ENCODE measurements at places on chromosomes 13 and 19.

DNA sequence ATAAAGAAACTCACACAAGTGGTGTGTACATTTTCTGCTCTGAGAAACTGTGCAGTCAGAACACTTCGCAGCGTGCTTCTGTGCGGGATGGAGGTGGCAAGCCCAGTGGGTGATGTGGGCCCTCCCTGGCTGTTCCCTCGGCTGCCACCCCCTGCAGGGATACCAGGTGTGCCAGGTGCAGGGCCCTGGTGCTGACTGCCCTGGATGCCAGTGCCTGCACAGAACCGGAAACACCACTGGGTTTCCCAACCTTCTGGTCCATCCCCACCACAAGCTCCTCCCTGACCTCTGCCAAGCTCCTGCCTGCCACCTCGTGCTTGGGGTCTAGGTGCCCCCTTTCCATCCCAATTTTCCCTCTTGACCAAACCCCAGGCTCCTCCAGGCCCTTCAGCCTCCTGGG lies 81.9 kb upstream of the MCF2L start:
- no peak for DNase-seq

- DNase-seq = no peak
These were observed 8.9 kb upstream of the ZNF507 start for GRCh38 chr19:32336259-32337083.

DNA sequence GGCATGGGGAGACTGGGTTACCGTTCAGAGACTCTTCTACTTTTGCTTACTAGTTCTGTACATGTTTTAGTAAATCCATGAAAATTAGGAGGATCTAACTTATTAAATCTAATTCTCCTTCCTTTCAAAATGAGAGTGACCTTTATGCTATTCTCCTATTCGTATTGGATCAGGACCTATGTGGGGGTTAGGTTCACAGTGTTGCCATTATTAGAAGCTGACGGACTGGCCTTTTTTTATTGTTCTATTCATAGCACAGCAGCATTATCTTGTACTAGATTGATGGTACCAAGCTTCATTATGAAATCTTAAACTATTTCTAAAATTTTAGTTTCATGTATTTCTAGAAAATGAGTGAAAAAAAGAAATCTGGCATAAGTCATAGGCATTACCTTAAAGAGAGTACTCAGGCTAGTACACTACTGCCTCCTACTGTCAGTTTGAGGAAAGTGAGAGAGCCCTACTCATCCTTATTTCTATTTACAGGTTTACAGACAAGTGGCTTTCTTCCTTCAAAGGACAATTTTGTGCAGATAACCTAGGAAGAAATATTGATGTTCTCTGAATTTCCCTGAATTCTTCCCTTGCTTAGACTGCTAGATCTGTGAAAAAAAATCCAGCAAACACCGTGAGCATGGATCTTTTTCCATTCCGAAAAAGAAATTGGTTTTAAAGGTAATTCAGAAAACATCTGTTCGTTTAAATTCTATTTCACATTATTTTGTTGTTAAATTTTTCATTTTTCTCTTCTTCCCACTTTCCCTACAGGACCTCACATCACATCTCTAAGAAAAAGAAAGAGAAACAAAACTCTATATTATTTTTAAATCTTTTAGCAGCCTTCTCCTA lies 485.5 kb downstream of the DIAPH3 start:
- no peak for DNase-seq

DNA sequence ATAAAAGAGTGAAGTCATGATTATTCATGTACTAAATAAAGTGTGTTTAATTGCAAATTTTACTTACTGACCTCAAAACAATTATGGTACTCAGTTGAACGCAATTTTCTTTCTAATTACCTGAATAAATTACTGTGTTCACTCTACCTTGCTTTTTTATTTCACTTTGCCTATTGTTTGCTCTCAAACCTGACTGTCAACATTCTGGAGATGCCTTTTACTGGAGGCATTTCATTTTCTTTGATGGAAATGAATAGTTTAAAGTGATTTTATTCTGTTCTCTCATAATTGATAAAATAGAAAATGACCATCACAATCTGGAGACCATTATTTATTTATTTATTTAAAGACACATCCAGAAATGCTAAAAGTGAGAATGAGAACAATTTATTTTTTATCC lies 811.5 kb upstream of the ATXN8OS start:
- DNase-seq = no peak

DNA sequence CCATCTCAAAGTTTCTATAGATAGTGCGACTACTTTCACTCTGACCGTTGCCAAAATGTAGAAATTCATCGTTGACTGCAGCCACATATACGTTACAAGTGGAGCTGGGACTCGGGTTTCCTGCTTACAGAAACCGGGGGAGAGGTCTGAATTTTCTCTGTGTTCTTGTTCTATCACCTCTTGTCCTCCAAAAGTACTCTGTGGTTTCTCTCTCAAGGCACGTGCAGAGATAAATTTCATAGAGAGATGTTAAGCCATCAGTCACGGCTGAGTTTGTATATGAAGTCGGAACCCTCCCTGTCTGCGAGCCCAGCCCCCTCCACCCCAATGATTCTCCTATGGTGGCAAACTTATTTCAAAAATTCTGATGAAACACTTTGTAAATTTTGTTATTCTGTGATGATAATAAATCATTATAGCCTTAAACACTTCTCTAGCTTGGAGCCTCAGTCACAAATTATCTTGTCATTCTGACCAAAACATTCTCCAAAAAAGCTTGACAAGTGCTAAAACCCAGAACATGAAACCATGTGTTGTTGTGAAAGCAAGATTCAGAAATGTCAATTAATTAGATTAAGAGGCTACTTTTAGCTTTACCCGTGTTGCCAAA lies 87.5 kb downstream of the TSHZ3 start:
- DNase-seq = no peak

DNA sequence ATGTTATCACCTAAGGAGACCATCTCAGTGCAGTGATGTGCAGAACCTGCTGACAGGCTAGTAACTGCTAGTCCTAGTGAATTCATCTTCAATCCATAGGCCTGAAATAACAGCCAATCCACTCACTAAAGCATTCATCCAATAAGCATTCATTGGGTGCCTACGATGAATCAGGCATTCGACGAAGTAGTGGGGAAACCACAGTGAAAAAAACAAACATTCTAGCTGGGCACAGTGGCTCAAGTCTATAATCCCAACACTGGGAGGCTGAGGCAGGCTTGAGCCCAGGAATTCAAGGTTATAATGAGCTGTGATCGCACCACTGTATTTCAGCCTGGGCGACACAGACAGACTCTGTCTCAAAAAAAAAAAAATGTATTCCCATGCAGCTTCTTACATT lies 135.6 kb downstream of the RNF17 start:
- no peak for DNase-seq

DNA sequence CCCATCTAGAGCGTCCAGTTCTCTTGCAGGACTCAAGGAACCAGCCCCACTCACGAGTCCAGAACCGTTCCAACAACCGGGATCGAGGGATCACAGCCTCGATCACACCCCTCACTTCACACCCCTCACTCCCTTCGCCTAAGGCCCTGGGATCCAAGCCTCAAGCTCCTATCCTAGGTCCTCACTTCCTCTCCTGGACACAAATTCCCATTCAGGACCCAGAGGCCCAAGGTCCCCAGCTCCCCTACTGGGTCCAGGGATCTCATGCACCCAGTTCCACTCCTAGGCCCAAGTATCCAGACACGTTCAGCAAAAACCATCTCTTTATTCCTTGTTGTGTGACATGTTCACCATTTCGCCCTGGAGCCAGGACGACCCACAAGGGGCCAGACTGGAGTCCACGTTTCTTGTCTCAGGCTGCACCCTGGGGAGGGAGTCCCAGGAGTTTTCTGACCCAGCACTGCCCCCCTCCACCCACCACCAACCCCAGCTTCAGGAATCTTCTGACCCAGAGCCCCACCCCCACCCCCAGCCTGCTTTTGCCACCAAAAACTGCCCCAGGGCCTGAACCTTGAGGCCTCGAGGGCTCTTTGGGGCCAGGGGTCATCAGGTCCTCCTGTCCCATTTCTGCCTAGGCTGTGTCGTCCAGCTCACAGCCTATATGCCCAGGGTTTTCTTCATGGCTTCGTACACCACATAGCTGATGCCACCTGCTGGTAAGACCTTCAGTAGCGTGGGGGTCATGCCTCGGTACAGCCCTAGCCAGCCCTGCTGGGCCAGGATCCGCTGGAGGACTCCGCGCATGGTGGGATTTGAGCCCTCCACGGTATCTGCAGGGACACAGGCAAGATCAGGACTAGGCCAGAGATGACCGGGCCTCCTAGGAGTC lies 1.4 kb upstream of the KHSRP start:
- no peak for DNase-seq

- peak; percentile 92 for DNase-seq
These were observed 1.2 kb upstream of the ING1 start for GRCh38 chr13:110712081-110712848.

DNA sequence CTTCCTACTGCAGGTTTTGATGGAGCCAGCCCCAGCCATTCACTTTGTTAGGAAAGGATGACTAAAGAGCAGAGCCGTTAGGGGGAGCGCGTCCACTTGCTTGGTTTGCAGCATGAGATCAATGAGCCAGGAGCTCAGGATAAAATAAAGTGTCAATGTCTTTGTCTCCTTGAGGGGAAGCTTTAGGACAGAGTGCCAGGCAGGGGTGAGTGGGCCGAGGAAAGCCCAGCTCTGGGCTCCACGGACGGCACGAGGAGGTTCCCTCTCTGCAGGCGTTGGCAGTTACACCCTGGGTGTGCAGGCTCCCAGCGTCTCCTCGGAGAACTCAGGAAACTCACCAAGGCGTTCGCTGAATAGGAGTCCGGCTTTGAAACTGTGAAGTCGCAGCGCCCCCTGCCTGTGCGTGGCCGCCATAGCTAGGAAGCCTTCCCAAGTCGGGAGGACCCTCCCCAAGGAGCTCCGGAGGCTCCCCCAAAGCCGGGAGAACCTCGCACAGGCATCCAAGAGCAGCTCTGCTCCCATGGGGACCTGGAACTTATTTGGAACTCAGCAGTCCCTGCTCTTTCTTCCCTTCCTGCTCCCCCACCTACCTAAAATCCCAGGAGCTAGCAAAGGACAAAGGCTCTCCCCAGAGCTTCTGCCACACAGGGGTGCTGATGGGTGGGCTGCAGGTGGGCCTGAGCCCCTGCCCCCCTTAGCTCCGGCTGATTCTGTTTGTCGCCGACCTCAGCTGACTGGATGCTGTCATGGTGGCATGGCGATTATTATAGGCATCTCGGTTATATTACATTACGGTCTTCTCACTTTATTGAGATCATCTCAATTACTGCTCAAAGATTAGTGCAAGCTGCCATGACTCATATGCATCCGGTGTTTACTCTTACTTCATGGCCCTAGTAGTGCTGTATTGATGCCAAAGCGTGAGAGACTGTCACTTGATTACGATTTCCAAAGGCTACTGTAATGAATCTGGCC lies 34.4 kb downstream of the GSX1 start:
- peak; percentile 93 for DNase-seq

DNA sequence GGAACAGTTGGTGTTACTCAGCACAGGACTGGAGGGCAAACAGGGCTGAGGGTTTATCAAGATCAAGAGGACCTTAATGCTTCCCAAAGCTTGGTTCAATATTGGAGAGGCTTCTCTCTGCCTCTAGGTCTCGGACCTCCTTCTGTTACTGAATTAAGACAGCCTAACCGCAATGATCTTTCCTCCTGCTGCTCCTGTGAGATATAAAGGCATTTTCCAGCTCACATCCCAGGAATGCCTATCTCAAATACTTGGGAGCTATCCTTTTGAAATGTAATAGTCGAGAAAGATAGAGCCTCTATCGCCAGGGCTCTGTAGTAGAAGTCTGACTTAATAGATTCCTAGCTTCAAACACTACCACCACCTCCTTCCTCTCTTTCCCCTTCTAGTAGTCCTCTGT lies 1475.0 kb downstream of the SLITRK1 start:
- DNase-seq = no peak

GRCh38 chr13:30465343-30465592 lies 468 bp downstream of the HMGB1 start:
- no peak for DNase-seq

DNA sequence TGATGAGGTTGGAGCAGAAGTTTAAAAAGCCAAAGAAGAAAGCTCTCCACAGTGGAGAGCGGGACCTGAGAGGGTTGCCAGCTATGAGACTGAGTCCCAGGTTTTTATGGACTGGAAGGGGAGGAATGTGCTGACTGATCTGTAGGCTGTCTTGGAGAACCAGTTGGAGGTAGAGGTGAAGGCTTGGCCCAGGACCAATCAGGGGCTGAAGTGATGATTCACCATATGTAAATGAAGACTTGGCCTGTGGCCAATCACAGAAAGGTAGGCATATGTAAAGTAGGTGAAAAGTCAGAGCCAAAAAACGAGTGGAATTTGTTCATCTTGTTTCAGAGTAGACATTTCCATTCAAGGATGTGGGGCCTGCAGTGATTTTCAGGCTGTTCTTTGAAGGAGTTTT lies 17.5 kb upstream of the KBTBD6 start:
- DNase-seq = no peak

- peak; percentile 65 for DNase-seq
These were observed 70.5 kb downstream of the GADD45B start for GRCh38 chr19:2546128-2547032.

GRCh38 chr13:93915269-93915809 lies 564.1 kb downstream of the DCT start:
- no peak for DNase-seq

DNA sequence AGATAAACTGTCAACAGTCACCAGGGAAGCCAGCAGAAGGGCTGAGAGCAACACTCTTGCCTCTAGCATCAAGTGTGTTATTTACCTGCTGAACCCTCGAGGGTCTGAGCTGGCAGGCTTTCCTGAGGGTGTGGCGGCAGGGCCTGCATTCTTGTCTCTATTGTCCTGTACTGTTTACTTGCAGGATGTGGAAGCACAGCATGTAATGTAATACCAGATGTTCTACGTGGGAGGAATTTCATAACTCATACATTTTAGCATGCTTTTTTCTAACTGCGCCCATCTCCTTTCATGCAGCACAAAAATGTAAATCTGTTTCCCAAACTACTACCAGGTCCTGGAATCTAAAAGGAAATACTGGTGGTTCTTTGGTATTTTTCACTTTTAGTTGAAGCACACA lies 153.1 kb downstream of the RGCC start:
- DNase-seq = peak; percentile 52

DNA sequence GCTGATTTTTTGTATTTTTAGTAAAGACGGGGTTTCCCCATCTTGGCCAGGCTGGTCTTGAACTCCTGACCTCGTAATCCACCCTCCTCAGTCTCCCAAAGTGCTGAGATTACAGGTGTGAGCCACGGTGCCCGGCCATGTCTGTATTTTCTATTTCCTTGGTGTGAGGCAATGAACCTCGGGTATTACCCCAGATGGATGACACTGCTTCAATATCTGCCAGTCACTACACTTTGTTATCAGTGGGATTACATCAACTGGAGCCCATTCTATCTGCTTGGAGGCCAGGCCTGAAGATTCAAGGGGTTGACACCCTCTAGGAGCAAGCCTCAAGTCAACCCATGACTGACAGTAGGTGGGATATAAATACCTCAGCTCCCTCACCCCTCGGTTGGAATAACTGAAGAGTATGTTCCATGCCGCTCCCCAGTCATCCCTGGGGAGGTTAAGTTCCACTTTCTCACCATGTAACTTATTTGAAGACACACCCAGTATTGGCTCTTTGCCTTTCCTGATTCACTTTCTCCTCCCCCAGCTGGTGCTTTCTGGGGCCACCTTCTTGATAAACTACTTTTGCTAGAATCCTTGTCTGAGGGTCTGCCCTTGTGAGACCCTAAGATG lies 992 bp upstream of the ADGRE1 start:
- no peak for DNase-seq
